ENCODE measurements at places on chromosomes 11 and 22. TPM values are rescaled to one million over a fixed set of nuclear protein-coding genes. Genes with fewer than 3 reads are reported as not detected.

Gene CYP2D6
- total RNA-seq = 0.46 TPM

Gene ATG13
- total RNA-seq = 59.6 TPM

Gene MGAT3
- total RNA-seq = not detected

Gene CHCHD10
- 2.8 TPM for total RNA-seq

Gene GLYAT
- total RNA-seq = not detected

Gene KLHL35
- 1.00 TPM for total RNA-seq

Gene SLC22A12
- total RNA-seq = not detected

Gene RNF214
- 8.6 TPM for total RNA-seq

All from melanocyte of skin (primary cell).